Hepatocyte (in vitro differentiated cells): ENCODE measurements at places on chromosomes 12 and 14. TPM values are rescaled to one million over a fixed set of nuclear protein-coding genes. Genes with fewer than 3 reads are reported as not detected.

GRCh38 chr12:43444940-43445564, 107.0 kb downstream of the ADAMTS20 start:
- no peaks in the 10 kb centered on the region for H3K36me3 ChIP-seq
- no peak overlapping the region for H3K4me3 ChIP-seq
- no peak overlapping the region for H3K27ac ChIP-seq
- DNase-seq = peak; percentile 78
- H3K27me3 ChIP-seq = no peaks in the 10 kb centered on the region

- H3K4me3 ChIP-seq = no peak overlapping the region
- DNase-seq = no peak
- no peaks in the 10 kb centered on the region for H3K27me3 ChIP-seq
- H3K4me1 ChIP-seq = no peaks in the 10 kb centered on the region
Measured at GRCh38 chr14:26791117-26791806, 193.4 kb upstream of the NOVA1 start.

GRCh38 chr12:128724468-128725046, 99.2 kb downstream of the SLC15A4 start:
- H3K27ac ChIP-seq = no peak overlapping the region
- H3K36me3 ChIP-seq = no peaks in the 10 kb centered on the region
- H3K27me3 ChIP-seq = no peaks in the 10 kb centered on the region
- DNase-seq = no peak

GRCh38 chr12:113154351-113154973, 4.9 kb downstream of the CFAP73 start:
- DNase-seq = peak; percentile 48
- no peaks in the 10 kb centered on the region for H3K36me3 ChIP-seq
- H3K27me3 ChIP-seq = peaks cover 49% of the 10 kb centered on the region
- H3K4me3 ChIP-seq = no peak overlapping the region

GRCh38 chr14:96629082-96629481, 126.9 kb downstream of the PAPOLA start:
- no peaks in the 10 kb centered on the region for H3K4me1 ChIP-seq
- no peak for DNase-seq
- H3K27me3 ChIP-seq = no peaks in the 10 kb centered on the region
- H3K27ac ChIP-seq = no peak overlapping the region
- no peaks in the 10 kb centered on the region for H3K36me3 ChIP-seq

Gene APOF
- 0.12 TPM in 1 of 2 replicates, not detected in the other for total RNA-seq

DNA sequence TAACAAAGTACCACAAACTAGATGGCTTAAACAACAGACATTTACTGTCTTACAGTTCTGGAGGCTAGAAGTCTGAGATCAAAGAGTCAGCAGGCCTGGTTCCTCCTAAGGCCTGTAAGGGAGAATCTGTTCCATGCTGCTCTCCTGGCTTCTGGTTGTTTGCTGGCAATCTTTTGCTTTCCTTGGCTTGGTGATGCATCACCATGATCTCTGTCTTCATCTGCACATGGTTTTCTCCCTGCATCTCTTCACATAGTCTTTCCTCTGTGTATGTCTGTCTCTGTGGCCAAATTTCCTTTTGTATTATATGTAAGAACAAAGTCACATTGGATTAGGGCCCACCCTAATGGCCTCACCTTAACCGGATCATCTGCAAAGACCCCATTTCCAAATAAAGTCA, 168.5 kb downstream of the CAPZA3 start:
- H3K4me1 ChIP-seq = no peaks in the 10 kb centered on the region
- no peaks in the 10 kb centered on the region for H3K36me3 ChIP-seq
- H3K4me3 ChIP-seq = no peak overlapping the region
- no peak for DNase-seq
- no peaks in the 10 kb centered on the region for H3K27me3 ChIP-seq
- no peak overlapping the region for H3K27ac ChIP-seq

GRCh38 chr14:101174980-101175606, 271.6 kb upstream of the RTL1 start:
- no peaks in the 10 kb centered on the region for H3K27me3 ChIP-seq
- no peak overlapping the region for H3K27ac ChIP-seq
- no peak for DNase-seq
- H3K4me1 ChIP-seq = peaks cover 13% of the 10 kb centered on the region
- no peaks in the 10 kb centered on the region for H3K36me3 ChIP-seq

Gene KRT79
- 0.07 TPM in 1 of 2 replicates, not detected in the other for total RNA-seq

DNA sequence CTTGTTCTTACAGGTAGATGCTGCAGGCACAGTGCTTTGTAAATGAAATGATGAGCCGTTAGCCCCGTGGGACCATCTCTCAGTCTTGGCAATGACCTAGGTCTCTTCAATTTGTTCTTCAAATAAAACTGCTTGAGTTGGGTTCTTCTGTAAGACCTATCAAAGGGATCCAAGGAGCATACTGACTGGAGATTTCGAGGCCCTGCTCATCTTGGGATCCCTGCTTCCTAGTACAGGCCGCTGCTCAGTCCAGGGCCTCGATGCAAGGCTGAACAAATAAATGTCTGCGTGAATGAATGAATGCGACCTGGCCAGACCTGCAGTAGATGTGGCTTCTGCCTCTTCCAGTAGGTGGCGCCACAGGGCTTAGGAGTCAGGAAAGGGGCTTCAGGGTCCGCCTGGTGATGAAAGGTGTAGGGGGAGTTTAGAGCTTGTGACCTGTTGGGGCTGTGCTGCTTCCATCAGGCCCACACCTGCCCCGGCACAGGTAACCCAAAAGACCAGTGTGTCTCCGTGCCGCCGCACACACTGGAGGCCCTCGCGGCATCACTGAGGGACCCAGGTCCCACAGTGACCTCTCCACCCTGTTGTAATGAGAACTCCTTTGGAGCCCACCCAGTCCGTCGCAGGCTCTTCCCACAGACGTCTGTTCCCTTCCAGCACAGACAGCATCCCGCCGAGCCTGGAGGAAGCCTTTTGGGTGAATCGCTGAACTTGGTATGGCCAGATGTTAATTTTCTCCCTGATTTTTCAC, 4.4 kb downstream of the CACNA1C start:
- no peaks in the 10 kb centered on the region for H3K36me3 ChIP-seq
- H3K4me3 ChIP-seq = no peak overlapping the region
- no peaks in the 10 kb centered on the region for H3K4me1 ChIP-seq
- peak; percentile 79 for DNase-seq
- H3K27ac ChIP-seq = no peak overlapping the region
- peaks cover 14% of the 10 kb centered on the region for H3K27me3 ChIP-seq

Gene FSCB
- total RNA-seq = not detected in 2 replicates

DNA sequence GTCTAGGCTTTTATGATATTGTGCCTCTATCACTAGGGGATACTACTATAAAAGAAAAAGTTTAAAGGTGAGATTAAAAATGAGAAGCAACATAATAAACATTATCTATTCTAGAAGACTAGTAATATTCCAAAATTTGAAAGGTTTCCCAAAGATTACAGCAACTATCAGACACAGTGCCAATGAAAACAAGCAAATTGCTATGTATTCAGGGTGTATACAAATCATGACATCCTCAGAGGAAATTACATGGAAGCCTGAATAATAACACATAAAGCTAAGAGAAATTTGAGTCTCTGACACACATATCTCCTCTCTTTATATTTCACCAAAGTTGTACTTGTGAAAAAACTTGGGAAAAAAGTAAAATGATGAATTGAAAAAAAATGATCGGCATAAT, 327.0 kb downstream of the SEC23A start:
- no peaks in the 10 kb centered on the region for H3K36me3 ChIP-seq
- H3K27me3 ChIP-seq = no peaks in the 10 kb centered on the region
- no peaks in the 10 kb centered on the region for H3K4me1 ChIP-seq
- no peak overlapping the region for H3K27ac ChIP-seq
- H3K4me3 ChIP-seq = no peak overlapping the region

GRCh38 chr14:69153152-69153872, 393 bp upstream of the DCAF5 start:
- H3K4me3 ChIP-seq = peak overlapping the region; percentile 95
- no peaks in the 10 kb centered on the region for H3K27me3 ChIP-seq
- H3K36me3 ChIP-seq = no peaks in the 10 kb centered on the region
- peak; percentile 97 for DNase-seq
- peak overlapping the region; percentile 99 for H3K27ac ChIP-seq

Gene SLCO1B1
- total RNA-seq = 25.4 and 33.4 TPM in 2 replicates

DNA sequence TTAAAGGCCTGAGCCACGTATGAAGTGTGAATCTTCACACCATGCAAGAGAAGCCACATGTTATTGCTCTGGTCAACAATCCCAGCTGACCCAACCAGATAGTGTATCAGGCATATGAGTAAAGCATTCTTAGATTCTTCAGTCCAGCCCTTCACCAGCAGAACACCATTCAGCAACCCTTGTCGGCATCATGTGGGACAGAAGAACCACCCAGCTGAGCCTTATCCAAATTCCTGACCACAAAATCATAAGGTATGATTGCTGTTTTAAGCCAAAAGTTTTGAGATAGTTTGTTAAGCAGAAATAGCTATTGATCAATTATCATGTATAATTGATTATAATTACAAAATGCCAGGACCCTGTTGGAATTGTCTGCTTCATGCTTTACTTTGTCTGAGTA, 664.9 kb downstream of the VRK1 start:
- H3K36me3 ChIP-seq = no peaks in the 10 kb centered on the region
- no peak overlapping the region for H3K27ac ChIP-seq
- no peak overlapping the region for H3K4me3 ChIP-seq
- H3K4me1 ChIP-seq = peaks cover 13% of the 10 kb centered on the region
- DNase-seq = no peak

- DNase-seq = no peak
- H3K4me1 ChIP-seq = peaks cover 25% of the 10 kb centered on the region
- no peak overlapping the region for H3K4me3 ChIP-seq
- no peaks in the 10 kb centered on the region for H3K27me3 ChIP-seq
- peak overlapping the region; percentile 29 for H3K27ac ChIP-seq
Measured at GRCh38 chr12:11773889-11774677, 124.6 kb downstream of the ETV6 start.

GRCh38 chr12:91774434-91774921, 371.2 kb downstream of the BTG1 start:
- no peaks in the 10 kb centered on the region for H3K36me3 ChIP-seq
- DNase-seq = peak; percentile 33
- H3K4me3 ChIP-seq = no peak overlapping the region
- no peaks in the 10 kb centered on the region for H3K27me3 ChIP-seq

DNA sequence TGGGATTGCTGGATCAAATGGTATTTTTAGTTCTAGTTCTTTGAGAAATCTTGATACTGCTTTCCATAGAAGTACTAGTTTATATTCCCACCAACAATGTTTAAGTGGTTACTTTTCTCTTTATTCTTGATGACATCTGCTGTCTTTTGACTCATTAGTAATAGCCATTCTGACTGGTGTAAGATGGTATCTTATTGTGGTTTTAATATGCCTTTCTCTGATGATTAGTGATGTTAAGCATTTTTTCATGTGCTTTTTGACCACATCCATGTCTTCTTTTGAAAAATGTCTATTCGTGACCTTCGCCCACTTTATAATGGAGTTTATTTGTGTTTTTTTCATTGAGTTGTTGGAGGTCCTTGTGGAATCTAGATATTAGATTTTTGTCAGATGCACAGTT, 865.7 kb downstream of the SLC6A15 start:
- no peak overlapping the region for H3K4me3 ChIP-seq
- H3K4me1 ChIP-seq = no peaks in the 10 kb centered on the region
- no peak overlapping the region for H3K27ac ChIP-seq
- H3K27me3 ChIP-seq = no peaks in the 10 kb centered on the region
- no peaks in the 10 kb centered on the region for H3K36me3 ChIP-seq

- no peaks in the 10 kb centered on the region for H3K27me3 ChIP-seq
- H3K27ac ChIP-seq = no peak overlapping the region
- no peaks in the 10 kb centered on the region for H3K4me1 ChIP-seq
- H3K36me3 ChIP-seq = no peaks in the 10 kb centered on the region
Measured at GRCh38 chr12:85299053-85299452, 19.0 kb downstream of the ALX1 start.

Gene AKAP3
- 0.68 and 3.5 TPM in 2 replicates for total RNA-seq

- H3K27me3 ChIP-seq = no peaks in the 10 kb centered on the region
- H3K4me3 ChIP-seq = no peak overlapping the region
- peaks cover 6% of the 10 kb centered on the region for H3K4me1 ChIP-seq
- DNase-seq = no peak
- H3K36me3 ChIP-seq = no peaks in the 10 kb centered on the region
Measured at GRCh38 chr12:5593086-5593485, 161.2 kb downstream of the NTF3 start.
